CD4-positive, alpha-beta T cell treated with Interleukin-15 for 4 hours (primary cell): ENCODE measurements at places on chromosomes 2 and 18.

GRCh38 chr2:223222397-223222796, 170.4 kb downstream of the KCNE4 start:
- DNase-seq, result no peak

DNA sequence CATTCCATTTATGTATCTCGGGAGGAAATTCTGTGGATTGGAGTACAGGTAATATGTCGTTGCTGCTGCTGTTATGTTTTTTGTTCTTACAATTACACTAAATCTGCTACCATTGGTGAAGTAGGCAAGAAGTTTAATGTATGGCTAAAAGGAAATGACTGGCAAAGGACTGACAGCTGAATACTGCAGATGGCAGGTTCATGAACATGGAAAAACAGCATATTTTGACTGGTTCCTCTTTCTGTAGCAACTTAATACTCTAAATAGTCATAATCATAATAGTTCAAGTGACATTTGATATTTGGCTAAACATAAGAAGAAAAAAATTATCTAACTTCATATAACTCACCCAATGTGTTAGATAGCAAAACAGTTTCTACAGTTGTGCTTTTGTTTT, 84.5 kb upstream of the PGAP1 start:
- no peak for DNase-seq

DNA sequence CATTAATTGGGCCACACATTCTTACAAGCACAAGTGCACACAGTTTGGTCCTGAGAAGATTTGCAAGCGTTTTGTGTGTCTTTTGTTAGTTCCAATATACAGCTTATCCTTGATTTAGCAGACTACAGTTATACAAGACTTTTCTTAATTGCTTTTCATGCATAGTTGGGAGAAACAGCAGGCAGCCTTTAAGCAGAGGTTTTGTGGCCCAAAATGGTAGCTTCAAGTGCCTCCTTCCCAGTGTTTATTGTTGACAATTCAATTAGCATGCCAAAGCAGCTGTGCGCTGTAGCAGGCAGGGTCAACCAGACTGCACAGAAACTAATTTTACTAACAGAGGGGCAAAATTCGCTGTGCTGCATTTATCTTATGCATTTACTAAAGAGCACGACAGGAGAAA, 47.5 kb downstream of the FRZB start:
- no peak for DNase-seq

DNA sequence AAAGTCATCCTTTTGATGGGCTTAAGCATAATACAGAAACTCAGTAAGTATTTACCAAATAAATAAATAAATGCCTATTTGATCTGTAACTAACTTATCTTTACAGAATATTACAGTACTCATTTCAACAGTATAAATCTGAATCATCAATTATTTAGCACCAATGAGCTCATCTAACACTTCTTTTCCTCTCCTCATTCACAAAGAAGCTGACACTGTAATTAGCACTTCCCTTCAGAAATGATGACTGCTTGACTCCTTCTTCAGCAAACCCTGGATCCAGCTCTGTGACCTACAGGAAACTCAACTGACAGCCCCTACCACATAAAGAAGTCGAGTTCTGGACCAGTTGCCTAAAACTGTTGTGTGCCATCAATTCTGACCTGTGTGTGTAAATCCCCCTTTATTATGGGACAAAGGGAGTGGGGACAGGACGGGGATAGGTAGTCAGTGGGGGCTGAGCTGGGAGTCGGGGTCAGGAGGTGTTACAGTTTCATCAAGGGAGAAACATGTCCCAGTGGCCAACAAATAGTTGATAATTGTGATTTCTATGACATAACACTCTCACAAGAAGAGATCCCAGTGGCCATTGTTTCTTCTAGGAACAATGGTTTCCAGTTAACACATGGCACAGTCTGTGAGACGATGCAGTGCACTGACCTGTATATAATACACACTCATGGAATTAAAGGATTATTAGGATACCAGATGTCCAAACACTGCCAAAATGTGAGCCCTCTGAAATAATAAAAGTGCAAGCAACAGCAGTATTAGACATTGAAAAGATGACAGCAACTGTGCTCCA, 68.7 kb downstream of the STK39 start:
- DNase-seq, result no peak

DNA sequence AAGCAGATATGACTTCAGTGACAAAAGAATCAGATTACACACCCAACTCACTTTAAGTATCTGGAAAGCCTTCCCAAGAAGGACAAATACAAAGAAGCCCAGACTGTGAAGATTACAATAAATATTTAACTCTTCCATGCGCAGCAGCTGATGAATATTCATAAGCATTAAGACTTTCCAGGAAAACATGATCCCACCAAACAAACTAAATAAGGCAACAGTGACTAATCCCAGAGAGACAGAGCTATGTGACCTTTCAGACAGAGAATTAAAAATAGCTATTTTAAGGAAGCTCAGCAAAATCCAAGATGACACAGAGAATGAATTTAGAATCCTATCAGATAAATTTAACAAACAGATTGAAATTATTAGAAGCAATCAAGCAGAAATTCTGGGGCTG, 108.2 kb upstream of the UBE2E3 start:
- DNase-seq, result no peak
